ENCODE measurements at places on chromosomes 7 and 10.

DNA sequence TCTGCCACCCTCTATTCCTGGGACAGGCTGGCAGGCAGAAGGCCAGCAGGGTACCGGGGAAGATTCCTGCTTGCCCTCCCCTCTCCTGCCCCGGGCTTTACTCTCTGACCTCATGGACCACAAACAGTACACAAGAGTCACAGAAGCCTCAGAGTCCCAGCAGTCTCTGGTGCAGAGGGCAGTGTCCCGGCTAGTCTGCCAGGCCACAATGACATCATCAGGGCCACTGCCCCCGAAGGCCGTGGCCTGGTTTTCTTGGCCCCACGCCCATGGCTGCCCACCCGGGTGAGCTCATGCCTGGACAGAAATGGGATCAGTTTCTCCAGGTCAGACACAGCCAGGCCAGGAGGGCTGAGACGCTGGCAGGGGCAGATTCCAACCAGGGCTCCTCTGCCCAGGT, 91.9 kb downstream of the MYL10 start:
- DNase-seq, result peak; percentile 17

GRCh38 chr10:14379556-14380280, 49.0 kb upstream of the FRMD4A start:
- DNase-seq, result no peak

- DNase-seq, result no peak
Measured at GRCh38 chr10:71846816-71847215, 4.2 kb downstream of the PSAP start.

DNA sequence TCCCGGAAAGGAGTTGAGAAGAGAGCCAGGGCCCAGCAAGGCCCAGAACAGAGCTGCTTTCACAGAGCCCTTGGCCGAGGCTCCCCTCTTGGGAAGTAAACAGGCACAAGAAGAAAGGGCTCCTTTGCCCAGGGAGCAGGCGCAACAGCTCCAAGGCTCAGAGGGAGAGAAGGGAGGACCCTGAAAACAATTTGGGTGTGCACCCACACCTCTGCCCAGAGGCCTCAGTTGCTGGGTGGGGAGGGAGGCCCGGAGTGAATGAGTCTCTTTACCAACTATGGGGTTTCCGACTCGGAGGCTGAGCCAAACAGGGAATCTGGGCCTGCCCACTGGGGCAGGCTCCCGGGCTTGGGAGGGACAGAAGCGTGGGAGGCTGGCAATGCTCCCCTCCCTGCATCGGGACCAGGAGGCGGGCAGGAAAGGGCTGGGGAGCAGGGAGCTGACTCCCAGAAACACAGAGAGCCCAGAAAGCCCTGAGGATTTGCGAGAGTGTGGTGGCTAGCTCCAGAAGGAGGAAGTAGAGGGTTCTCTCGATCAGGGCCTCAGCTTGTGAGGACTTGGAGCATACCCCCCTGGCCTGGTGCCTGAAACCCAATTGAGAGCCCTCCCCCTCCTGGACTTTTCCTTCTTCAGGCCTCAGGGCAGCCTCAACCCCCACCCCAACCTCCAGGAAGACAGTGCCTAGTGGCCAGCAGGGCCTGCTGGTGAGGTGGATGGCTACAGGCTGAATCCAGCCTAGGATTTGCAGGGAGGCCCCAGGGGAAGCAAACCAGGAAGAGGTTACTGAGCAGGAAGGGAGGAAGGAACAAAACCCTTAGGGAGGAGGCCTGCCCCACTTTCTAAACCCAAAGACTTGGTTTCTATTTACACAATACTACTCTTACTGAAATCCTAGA, 6.2 kb downstream of the C10orf105 start:
- peak; percentile 86 for DNase-seq

GRCh38 chr10:131860806-131861440, 39.9 kb upstream of the PPP2R2D start:
- no peak for DNase-seq

DNA sequence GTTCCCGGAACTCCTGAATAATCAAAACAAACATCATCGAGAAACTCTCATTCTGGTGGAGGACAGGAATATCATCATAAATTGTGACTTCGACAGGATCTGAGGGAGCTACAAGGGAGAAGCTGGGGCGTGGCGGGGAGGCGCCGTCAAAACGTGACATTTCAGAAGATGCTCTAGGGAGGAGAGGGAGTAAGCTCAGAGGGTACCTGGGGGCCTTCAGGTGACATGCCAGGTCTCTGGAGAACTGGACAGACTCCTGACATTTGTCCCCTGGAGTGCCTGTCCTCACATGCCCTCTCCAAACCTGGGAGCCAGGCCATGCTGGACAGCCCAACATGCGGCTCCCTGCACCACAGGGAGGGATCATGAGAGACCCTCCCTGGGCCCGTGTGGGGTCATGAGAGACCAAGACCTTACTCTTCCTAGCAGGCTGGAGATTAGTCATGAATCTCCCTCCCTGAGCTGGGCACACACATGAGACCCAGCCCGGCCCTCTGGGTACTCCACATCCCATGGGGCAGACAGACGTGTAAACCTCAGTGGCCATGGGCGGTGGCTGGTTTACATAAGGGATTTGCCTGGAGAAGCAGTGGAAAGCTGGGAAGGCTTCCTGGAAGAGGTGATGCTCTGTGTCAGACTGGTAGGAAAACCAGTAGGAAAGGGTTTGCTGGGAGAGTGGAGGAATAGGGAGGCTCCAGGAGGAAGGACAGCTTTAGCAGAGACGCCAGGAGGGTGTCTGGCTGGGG, 81.0 kb downstream of the MYL10 start:
- no peak for DNase-seq

Data from HCEC 1CT (cell line).